ENCODE measurements at places on chromosomes 4 and X.

DNA sequence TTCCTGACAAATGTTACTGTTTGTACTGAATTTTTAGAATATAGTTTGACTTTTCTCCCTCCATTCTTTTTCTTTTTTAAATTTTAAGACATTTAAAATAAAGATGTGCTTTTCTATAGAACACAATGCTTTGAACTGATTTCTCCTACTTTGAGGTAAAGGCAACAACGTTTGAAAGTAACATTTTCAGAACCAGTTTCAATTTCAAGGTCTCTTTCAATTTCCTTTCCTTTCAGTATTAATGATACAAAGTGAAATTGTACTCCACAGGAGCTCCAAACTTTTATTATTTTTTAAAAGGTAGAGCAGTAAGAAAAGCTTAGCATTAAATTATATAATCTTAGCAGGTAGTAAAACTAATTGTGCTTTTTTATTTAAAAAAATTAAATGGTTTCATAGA lies 54.9 kb downstream of the NDST4 start:
- no peak for DNase-seq

DNA sequence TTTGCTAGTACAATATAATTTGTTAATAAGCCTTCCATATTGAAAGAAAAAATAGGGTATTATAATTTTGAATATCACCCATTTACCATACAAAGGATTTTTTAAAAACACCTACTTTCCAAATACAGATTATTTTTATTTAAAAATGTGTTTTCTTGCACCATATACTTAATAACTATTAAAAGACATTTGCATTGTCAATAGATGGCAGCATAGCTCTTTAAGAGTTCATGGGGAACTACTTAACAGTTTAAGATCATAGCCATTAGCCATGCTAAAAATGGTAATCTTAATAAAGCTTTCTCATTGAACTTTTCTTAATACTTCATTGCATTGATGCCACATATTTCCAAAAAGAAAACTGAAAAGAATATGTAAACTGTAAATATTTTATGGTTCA lies 1995.9 kb downstream of the C4orf33 start:
- no peak for DNase-seq

DNA sequence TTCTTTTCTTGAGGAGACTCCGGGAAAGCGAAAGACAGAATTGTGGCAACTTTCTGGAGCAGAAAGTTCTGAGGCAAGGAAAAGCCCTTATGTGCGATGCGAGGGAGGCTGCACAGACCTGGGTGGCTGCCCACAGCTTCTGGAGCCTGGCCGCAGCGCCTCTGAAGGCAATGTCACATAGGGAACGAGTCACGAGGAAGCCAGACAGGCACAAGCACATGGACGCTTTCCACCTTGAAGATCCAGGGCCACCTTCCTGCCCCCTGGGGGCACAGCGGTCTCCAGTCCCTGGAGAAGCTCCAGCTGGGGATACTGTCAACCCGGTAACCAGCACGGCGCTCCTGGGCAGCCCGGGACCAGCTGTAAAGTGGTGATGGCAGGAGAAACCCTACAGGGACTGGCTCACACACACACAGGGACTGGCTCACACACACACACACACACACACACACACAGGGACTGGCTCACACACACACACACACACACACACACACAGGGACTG lies 69.8 kb downstream of the MTNR1A start:
- DNase-seq, result peak; percentile 42

GRCh38 chrX:52983321-52984000 lies 25.1 kb upstream of the FAM156A start:
- DNase-seq, result no peak

DNA sequence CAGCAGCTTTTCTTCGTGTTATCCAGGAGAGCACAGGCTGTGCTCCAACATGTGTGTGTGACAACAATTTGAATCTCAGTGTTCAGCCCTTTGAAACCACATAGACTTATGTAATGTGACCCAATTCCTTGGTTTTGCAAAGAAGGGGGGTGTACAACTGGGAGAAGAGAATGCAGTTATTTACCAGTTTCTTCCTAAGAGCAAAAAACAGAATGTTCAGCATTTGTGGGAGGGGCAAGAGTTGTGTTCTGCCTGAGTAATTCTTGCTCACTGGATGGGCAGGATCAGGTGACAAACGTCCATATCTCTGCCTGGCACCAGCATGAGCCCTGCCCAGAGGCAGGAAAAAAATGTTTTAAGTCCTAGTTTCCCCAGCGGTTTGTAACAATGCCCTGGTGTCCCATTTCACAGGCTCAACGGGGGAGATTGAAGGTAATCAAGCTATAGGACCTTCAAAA lies 72.0 kb downstream of the PRPS1 start:
- DNase-seq, result no peak

DNA sequence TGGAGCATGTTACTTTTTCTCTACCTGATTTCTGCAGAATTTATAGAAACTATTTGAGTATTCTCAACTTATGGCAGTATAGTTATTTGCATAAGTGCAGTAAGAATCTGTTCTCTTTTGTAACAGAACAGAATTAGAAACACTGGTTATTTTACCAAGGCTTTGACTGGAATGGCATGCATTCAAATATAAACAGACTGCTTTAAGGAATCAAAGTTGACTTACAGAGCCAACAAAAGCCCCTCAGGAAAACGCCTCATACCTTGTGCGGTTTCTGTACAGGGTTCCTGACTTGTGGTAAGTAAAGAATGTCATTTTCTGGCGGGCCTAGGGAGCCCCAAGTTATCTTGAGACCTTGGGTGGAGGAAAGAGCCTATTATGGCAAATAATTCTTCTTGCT lies 97.1 kb downstream of the GPR143 start:
- DNase-seq, result no peak

GRCh38 chr4:1170976-1171310 lies 1.4 kb downstream of the SPON2 start:
- DNase-seq, result no peak

GRCh38 chrX:151870602-151871001 lies 42.1 kb upstream of the MAGEA4 start:
- DNase-seq, result no peak

DNA sequence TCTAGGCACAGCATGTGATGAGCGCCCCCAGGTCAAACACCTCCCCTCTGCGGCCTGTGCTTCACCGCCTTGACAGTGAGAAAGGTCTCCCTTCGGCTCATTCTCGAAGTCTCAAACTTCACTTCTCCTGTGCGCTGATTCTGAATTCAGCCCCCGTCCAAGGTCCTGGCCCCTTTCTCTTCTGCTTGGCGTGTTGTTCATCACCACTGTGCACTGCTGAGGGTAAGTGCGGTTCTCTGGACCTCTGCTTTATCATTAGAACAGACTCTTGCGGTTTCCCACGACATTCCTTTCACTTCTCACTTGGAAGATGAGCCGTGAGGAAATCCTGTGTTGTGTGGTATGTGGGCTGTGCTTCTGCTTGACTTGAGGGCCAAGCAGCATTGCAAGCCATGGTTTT lies 11.9 kb downstream of the HTT-AS start:
- DNase-seq, result no peak

DNA sequence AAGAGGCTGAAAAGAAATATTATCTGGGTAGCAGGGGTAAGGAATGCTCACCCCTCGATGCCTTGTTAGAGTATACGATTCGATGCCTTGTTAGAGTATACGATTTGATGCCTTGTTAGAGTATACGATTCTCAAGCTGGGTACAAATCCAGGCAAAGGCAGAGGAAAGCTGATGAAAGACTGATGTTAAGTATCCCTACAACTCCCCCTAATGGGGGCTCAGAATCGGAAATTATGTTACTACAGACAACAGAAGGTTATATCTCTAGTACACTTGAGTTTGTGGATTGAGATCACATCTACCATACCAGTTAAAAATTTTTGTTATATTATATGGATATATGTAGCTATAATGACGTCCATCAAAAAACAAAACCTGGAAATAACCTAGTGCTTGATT lies 4.8 kb downstream of the LRRC66 start:
- no peak for DNase-seq

- DNase-seq, result no peak
Measured at GRCh38 chrX:16678689-16679088, 28.7 kb downstream of the S100G start.

- DNase-seq, result no peak
Measured at GRCh38 chr4:148633720-148634119, 191.5 kb upstream of the NR3C2 start.

GRCh38 chr4:184544788-184545409 lies 70.5 kb upstream of the IRF2 start:
- DNase-seq, result no peak

- no peak for DNase-seq
Measured at GRCh38 chr4:23847158-23847557, 42.7 kb downstream of the PPARGC1A start.

- peak; percentile 63 for DNase-seq
Measured at GRCh38 chr4:15654593-15655222, 449 bp downstream of the FBXL5 start.

- DNase-seq, result no peak
Measured at GRCh38 chr4:77100234-77100633, 24.4 kb upstream of the CCNI start.

DNA sequence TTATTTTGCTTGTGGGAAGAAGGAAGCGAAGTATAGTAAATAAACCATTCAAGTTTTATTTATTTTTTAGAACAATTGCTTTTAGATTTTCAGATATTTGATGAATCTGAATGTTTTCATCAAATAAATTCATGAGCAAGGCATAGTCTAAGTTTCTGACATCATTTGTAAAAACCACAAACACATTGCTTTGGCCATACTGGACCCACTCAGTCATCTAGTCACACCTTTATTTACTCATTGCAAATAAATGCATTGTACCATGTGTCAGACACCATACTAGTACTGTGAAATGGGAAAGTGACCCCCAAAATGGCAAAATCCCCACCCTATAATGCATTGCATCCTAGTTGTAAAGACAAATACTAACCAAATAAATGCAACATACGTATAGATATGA lies 449.1 kb upstream of the SMIM31 start:
- no peak for DNase-seq

GRCh38 chr4:40842318-40842717 lies 92.6 kb downstream of the NSUN7 start:
- DNase-seq, result peak; percentile 35

DNA sequence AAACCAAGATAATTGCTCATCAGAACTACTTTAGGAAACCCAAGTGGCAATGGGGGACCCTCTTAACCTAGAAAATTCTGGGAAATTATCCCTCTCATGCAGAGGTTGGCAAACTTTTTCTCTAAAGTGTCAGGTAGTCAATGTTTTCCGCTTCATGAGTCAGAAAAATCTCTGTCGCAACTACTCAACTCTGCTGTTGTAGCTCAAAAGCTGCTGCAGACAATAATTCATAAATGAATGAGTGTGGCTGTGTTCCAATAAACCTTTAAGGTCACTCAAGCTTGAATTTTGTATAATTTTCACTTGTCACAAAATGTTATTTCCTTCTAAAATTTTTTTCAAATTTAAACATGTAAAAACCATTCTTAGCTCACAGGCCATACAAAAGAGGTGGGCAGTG lies 193.4 kb upstream of the MID1 start:
- DNase-seq, result no peak

- no peak for DNase-seq
Measured at GRCh38 chrX:104522386-104522785, 43.6 kb upstream of the IL1RAPL2 start.

DNA sequence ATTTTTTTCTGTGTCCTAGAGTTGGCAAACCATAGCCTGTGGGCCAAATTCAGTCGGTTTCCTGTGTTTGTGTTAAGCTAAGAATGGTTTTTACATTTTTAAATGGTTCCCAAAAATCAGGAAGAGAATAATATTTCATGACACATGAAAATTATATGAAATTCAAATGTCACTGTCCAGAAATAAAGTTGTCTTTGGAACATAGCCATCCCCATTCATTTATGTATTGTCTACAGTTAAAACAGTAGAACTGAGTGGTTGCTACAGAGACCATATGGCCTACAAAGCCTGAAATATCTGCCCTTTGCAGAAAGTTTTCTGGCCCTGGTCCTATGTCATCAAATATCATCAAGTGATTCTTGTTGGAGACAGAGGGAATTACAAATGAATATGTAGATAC lies 15.5 kb downstream of the FRMPD4 start:
- DNase-seq, result no peak

- DNase-seq, result no peak
Measured at GRCh38 chrX:18733287-18733686, 25.8 kb downstream of the PPEF1 start.

GRCh38 chr4:57061395-57061794 lies 48.8 kb downstream of the IGFBP7 start:
- no peak for DNase-seq

- DNase-seq, result no peak
Measured at GRCh38 chr4:128225148-128225547, 62.5 kb downstream of the PGRMC2 start.

GRCh38 chr4:131207589-131207988 lies 1941.5 kb upstream of the PCDH10 start:
- no peak for DNase-seq

DNA sequence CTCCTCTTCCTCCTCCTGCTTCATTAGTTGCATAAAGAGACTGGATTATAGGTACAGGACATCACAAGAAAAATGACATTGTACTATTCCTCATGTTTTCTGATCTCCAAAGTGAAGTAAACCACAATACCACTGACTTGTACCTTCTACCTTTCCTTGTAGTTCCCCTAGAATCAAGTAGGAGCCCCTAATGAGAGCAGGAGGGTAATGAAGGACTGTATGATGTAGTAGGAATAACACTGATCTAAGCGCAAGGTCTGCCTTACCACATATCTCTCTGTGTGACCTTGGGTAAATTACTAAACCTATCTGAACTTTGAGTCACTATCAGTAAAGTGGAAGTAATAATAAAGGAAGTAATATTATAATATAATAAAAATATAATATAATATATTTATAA lies 3.6 kb downstream of the VSIG4 start:
- DNase-seq, result no peak

DNA sequence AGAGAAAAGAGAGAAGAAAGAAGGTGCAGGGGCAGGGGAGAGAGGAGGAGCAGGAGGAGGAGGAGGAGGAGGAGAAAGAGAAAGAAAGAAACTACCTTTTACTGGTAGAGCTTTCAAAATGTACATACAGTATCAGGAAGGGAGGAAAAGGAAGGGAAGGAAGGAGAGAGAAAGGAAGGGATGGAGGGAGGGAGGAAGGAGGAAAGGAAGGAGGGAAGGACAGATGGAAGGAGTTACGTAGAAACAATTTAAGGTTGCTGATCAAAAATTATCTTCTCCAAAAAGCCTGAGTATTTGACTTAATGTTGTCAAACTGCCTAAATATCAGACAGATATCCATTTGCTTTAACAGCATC lies 13.4 kb downstream of the TBC1D9 start:
- DNase-seq, result no peak

GRCh38 chrX:102659790-102660757 lies 8.8 kb downstream of the GPRASP1 start:
- peak; percentile 90 for DNase-seq

DNA sequence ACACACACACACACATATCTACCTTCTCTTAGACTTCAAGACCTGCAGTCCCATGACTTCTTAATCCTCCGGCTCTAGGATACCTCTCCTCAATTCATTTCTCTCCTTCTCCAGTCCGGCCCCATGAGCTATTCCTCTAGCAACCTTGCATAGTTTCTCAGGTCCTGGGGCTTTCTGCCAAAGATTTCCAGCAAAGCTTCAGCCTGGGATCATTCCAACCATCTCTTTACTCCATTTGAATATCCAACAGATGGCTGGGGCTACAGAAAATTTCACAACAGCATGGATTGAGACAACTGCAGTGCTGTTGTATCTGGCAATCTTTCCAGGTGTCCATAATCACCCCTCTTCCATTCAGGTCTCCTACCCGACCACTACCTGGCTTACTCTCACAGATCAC lies 184.1 kb downstream of the DCHS2 start:
- DNase-seq, result no peak

Measured in left ventricle myocardium superior (tissue), 1 donor.